ENCODE measurements at places on chromosomes 5 and 9. TPM values are rescaled to one million over a fixed set of nuclear protein-coding genes. Genes with fewer than 3 reads are reported as not detected.

- DNase-seq: no peak
Measured at GRCh38 chr9:99241106-99241505, 19.0 kb downstream of the SEC61B start.

The ARL14EPL gene
- not detected for total RNA-seq

The SARDH gene
- 4.2 TPM for total RNA-seq

- no peak for DNase-seq
Measured at GRCh38 chr9:114349713-114350480, 20.2 kb downstream of the ORM2 start.

DNA sequence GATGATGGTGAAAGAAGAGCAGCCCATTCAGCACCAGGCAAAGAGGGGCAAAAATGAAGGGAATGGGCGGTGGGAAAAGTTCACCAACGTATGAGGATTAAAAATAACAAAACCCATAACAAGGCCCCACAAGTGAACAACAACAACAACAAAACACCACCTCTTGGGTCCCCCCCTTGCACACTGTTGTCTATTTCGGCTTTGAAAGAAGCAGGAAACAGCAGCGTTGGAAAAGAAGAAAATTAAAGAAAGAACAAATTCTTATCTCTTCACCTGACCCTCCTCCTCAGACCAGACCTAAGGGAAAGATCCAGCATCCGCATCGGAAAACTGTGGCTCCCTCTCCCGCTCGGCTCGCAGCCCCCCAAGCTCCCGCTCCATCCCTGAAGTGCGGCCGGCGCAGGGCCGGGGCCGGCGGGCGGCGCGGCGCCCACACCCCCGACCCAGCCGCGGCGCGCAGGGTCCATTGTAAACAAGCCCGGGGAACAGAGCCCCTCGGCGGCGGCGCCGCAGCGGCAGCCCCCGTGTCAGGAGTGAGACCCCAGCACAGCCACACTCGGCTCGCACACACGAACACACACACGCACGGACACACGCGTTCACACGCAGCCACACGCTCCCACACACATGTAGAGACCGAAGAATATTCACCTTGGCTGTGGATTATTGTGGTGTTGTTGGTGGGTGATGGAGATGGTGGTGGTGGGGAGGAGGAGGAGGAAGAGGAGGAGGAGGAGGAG lies 535 bp downstream of the RFX3 start:
- DNase-seq: peak; percentile 34

The SH3TC2 gene
- 1.4 TPM for total RNA-seq

The MFAP3 gene
- total RNA-seq: 42.5 TPM

GRCh38 chr9:90909225-90909624 lies 107.6 kb downstream of the SYK start:
- DNase-seq: no peak

The HSDL2 gene
- total RNA-seq: 27.8 TPM

The SLC35D2 gene
- total RNA-seq: 60.9 TPM

DNA sequence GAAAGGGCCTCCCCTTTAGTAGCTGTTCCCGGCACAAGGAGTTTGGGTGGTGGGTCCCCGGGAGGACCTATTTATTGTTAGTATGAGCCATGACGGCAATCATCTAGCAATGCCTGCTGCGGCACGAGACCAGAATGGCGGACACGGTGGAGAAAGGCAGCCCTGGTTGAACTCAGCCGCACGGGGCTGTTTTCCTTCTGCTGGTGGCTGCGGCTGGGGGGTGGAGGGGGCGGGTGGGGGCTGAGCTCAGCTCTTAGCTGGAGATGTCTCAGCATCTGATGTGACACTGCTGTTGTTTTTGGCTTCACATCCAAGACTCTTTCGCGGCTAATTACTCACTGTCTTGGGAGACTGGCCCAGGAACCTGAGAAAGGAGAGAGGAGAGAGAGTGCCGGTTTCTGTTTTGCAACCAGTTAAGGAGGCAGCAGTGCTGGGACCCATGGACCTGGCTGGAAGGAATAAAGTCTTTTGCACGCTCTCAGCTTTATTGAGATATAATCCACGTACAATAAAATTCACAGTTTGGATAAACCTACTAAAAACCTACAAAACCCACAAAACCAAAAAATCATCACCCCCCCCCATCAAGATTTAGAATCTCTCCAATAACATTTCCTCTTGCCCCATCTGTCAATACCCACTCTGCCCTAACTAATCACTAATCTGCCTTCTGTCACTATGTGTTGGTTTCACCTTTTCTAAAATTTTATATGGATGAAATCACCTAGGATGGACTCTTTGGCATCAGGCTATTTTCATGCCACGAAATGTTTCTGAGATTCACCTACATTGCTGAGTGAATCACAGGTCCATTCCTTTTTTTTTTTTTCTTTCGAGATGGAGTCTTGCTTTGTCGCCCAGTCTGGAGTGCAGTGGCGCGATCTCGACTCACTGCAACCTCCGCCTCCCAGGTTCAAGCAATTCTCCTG lies 81.8 kb upstream of the NEURL1B start:
- no peak for DNase-seq

The CDK5RAP2 gene
- 76.8 TPM for total RNA-seq

DNA sequence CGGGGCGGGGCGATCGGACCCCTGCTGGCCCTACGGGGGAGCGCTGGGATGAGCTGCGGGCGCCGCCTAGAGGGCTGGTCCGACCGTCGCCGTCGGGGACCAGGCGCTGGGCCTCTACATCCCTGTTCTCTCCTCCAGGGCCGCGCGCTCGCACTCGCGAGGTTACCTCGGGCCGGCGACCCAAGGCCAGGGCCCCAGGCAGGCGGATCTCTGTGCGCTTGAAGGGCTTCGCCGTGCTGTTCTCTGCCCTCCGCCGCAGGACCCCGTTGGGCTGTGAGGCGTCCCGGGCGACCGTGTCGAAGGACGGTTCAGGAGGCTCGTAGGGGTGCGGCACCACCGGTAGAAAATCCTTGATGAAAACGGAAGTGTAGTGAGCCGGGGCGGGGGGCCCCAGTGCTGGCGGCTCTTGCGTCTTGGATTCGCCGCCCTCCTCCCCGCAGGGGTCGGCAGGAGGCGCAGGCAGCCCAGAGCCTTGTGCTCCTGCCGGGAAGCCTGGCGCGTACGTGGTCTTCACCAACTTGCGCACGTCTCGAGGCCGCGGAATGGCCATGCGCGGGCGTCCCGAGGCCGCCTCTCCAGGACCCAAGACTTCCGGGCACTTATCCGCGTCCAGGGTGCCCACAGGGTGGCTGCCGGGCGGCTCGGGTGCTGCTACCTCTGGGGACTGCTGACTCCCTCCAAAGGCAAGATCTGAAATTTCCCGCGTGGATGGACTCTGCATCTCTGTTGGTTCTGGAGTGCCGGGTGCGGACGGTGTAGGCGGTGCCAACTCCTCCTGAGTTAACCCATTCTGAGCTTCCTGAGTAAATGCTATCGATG lies 2.0 kb downstream of the PROB1 start:
- DNase-seq: peak; percentile 67

GRCh38 chr9:4657426-4658159 lies 4.5 kb upstream of the PLPP6 start:
- no peak for DNase-seq

DNA sequence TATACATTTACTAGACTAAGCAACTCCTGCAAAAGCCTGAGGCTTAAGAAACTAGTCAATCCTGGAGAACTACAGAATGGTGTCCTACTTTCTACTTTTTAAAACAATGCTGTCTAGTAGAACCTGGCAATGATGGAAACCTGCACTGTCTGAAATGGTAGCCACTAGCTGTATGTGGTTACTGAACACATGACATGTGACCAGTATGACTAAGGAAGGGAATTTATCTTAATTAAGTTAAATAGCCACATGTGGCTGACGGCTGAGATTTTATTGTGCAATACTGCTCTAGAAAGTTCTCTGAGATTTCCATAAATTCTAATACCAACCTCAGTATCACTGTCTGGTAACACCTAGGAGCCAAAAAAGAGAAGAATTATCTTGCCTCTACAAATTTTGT lies 44.9 kb upstream of the RAPGEF6 start:
- no peak for DNase-seq

Measured in progenitor cell of endocrine pancreas (in vitro differentiated cells).